ENCODE measurements at places on chromosomes 4 and X.

- DNase-seq = no peak
Measured at GRCh38 chr4:76758290-76758882, 139.6 kb downstream of the SOWAHB start.

DNA sequence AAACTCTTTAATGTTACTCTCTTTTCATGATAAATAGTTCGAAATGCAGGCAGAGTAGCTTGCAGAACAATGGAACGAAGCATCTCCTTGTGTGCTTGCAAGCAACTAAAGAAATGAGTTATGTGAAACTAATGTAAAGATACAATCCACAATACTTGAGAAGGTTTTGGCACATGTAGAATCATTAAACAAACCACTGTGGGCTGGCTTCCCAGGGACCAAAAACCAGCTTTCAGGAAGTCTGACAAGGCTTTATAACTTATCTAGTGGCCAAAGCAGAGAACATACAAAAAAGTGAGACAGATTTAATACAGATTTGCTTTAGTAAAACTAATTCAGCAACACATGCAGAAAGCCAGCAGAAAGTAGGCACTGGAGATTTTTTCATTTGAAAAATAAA lies 1673.8 kb upstream of the AGA start:
- no peak for DNase-seq

- DNase-seq = no peak
Measured at GRCh38 chrX:38552721-38553120, 8.6 kb upstream of the TSPAN7 start.

- DNase-seq = no peak
Measured at GRCh38 chrX:104122829-104123228, 10.5 kb downstream of the ZCCHC18 start.

DNA sequence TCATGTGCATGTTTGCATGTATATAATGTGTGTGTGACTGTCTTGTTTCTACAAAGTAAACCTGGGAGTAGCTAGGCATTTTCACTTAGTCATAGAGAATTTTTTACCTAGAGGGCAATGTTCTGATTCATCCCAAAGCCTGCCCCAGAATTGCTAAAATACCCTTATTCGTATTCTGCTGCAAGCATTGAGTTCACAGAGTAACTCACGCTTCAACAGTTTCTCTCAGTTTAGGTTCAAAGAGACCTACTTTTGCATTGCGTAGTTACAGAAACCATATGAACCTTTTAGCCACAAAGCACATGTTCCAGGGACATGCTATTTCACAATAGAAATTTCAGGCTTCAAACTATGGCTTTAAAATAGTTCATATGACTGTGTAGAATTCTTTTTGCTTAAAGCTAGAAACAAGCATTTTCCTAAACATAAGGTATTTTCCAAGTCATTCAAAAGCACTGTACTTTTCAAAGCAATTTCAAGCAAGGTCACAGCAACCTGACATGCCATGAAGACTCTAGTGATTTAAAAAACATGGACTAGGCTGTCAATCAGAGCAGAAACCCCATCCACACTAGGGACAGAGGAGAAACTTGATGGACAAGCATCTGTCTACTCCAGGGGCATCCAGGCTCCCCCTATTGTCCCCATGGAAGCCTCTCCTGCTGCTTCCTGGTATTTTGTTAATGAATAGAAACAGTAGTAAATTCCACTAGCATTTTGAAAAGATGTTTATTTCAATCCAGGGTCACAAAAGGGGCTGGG lies 81.5 kb upstream of the MAPK10 start:
- no peak for DNase-seq

DNA sequence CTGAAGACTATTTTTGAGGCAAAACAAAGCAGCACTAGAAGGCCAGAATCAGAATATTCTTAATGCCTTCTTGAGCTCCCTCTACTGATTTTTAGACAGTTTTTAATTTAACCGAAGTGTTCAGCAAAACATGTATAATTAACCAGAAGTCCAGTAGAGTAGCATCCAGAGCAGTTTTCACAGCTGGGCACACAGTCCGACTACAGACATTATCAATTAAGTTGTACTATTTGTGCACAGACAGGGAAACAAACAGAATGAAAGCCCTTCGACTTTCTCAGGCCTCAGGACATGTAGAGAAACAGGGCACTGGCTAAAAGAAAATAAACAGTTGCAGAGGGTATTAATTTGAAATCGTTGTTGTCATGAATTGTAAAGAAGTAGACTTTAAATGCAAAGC lies 11.9 kb downstream of the FSTL5 start:
- no peak for DNase-seq

GRCh38 chr4:125928652-125929051 lies 613.9 kb downstream of the FAT4 start:
- DNase-seq = no peak

- DNase-seq = no peak
Measured at GRCh38 chr4:90128961-90129495, 1.8 kb downstream of the CCSER1 start.
